Activated T-helper 2 cell treated with anti-CD3 and anti-CD28 coated beads, Interferon-gamma antibody, Interleukin-2, Interleukin-4, amounts not matched to agents 10 μg/mL and 5 μg/mL and 100 μg/mL, durations not matched to agents 14 hours and 24 hours and 36 hours (primary cell): ENCODE measurements at places on chromosomes 7 and 10.

- no peak for DNase-seq
Measured at GRCh38 chr10:79905322-79906314, 43.3 kb downstream of the SFTPD start.

DNA sequence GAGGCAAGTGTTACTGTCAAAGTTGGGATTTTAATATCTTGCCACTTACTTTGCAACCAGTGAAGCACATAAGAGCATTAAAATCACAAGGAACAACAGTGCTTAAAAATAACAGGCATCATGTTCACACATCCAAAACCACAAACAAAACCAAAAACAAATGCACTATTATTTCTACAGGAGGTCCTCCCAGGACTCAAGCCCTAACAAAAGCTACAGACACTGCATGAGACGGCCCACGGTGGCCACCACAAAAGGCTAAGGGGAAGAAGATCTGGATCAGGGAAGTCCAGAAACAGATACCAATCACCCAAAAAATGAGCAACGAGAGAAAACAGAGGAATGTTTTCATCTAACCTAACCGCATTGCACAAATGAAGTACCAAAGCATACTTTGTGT lies 158.4 kb downstream of the ZMYND11 start:
- DNase-seq = no peak

- DNase-seq = no peak
Measured at GRCh38 chr7:21361413-21362125, 66.3 kb upstream of the SP4 start.

- no peak for DNase-seq
Measured at GRCh38 chr7:38539477-38540081, 91.6 kb downstream of the AMPH start.

DNA sequence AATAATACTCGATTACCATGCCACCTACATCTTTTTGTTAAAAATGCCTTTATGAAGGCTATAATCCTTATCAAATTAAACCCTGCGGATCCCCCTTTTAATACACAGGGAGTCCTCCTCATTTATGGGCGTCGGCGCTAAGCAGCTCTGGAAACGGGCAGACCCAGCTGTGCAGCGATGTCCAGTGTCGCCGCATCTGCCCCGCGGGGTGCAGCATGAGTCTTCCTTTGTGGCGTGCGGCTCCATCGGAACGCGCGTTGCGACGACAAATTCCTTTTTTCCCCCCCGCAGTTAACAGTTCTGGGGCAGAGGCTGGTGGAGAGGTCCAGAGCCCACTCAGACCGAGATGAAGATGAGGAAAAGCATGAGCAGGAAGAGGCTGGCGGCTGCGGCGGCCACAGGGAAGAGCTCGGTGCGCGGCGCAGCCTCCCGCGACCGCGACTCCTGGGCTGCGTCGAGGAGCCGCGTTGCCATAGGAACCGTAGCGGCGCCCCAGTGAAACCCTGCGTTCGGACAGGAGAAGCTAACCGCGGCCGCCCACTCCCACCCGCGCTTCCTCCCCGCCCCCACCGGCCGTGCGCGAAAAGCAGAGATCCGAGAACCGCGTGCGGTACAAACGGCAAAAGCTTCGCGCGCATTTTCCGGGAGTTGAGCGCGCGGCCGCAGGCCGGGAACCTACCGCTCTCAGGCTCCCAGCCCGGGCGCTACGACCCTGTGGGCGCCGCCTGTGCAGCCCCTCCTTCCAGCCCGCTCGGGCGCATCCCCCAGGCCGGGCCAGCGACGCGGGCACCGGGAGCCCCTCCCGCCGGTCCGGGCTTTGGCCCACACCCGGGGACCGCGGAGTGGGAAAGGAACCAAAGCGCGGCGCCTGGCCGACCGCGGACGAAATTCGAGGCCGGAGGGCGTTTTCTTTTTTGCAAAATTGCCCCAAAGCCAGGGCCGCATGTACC lies 130.6 kb downstream of the SPAG6 start:
- no peak for DNase-seq
